ENCODE measurements at places on chromosomes 11 and 22. TPM values are rescaled to one million over a fixed set of nuclear protein-coding genes. Genes with fewer than 3 reads are reported as not detected.

DNA sequence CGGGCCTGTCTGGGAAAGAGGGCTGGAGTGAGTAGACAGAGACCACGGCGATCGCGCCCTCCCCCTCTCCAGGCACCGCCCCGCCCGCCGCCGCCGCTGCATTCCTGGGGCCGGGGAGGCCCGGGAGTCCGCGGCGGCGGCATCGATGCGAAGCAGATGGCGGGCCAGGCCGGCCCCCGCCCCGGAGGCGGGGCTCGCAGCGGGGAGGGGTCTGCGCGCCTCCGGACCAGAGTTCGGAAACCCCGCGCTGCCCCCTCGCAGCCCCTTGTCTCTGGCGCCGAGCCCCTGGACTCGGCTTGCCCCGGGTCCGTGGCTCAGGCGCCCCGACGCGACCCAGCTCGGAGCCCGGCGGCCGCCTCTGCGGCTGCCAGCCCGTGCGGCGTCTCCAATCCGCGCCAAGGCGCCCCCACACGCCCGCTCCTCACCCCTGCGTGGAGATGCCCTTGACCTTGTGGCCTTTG, 1.3 kb downstream of the SCARF2 start:
- no peak for DNase-seq

GAL3ST3 gene
- not detected for total RNA-seq

DNA sequence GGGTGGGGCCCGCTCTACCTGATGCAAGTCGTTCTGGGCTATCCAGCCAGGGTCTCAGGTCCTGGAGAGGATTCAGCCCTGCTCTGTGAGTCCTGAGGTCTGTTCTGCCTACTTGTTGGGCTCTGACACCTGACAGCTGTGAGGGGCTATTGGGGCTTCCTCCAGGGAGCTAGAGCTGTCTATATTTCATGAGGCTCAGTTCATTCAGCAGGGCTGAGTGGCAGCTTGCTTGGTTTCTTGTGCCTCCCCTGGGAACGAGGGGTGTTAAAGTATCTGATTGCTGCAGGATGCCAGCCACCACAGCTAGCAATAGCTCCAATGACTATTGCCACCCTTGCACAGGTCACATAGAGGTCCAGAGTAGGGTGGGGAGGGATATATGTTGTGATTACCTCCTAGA, 26.7 kb downstream of the INSC start:
- no peak for DNase-seq

- DNase-seq = no peak
These were observed 2.9 kb downstream of the LIF start for GRCh38 chr22:30243661-30244060.

DNA sequence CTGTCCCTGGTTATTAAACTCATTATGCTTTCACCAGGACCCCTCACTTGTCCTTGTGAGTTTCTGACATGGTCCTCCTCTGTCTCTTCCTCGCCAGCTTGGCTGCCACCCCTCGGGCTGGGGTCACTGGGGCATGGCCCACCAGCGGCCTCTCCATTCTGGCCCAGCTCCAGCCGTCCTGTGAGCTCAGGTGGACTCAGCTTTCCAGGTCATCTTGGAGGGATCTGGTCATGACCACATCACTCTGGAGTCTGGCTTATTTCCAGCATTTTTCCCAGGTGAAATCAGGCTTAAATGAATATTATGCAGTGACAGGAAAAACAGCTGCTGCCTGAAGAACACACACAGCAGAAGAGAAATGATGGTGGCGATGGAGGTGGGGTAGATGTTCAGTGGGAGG, 224.5 kb downstream of the ADAMTS15 start:
- DNase-seq = no peak

GRCh38 chr22:22576244-22576988, 17.4 kb upstream of the PRAME start:
- DNase-seq = peak; percentile 54

GRCh38 chr11:130781931-130782330, 134.3 kb downstream of the SNX19 start:
- peak; percentile 66 for DNase-seq

FAM83F gene
- total RNA-seq = 0.03 TPM

DNA sequence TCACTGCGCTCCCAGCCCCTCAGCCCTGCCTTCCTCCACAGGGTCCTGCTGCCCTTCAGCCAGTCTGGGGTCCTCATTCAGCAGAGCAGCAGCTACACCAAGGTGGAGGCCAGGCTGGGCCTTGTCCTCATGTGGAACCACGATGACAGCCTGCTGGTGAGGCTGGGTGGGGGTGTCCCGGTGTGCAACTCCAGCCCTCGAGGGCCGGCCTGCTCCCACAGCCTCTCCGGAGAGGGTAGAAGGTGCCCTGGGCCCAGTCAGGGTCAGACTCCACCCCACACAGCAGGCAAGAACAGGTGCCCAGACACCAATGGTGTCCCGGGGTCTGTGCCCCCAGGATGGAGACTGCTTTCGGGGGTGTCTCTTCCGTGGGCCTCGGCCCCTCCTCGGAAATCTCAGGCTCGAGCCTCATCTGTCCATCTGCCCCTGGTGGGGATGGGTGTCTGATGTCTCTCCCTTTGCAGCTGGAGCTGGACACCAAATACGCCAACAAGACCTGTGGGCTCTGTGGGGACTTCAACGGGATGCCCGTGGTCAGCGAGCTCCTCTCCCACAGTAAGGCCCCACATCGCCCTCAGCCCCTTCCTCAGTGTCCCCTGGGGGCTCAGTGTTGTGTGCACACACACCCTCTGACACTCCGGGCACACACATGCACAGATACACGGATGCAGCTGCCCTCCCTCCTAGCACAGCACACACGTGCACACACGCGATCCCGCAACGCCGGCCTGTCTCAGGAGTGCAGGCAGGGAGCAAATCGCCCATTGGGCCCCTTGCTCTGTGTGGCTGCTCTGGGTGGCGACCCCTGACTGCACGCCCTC, 4.9 kb downstream of the MUC5AC start:
- no peak for DNase-seq

GRCh38 chr11:77411137-77411707, 62.7 kb downstream of the PAK1 start:
- DNase-seq = peak; percentile 17

VSIG10L2 gene
- total RNA-seq = not detected

DNA sequence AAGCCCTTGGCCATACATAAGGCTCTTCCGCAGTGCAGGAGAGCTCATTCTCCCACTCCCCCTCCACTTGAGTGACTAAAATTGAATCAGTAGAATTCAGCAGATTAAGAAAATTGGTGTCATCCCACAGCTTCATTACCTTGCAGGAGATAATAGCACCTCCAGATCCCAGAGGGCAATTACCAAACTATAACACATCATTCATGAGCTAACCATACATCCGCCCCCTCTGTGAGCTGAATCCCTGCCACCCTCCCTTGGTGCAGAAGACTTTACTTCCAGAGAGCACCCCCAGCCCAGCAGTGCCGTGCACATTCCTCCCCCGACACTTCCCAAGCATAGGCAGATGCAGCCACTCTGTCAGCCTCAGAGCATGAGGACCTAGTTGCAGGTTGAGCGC, 496.5 kb upstream of the B3GAT1 start:
- DNase-seq = no peak

DNA sequence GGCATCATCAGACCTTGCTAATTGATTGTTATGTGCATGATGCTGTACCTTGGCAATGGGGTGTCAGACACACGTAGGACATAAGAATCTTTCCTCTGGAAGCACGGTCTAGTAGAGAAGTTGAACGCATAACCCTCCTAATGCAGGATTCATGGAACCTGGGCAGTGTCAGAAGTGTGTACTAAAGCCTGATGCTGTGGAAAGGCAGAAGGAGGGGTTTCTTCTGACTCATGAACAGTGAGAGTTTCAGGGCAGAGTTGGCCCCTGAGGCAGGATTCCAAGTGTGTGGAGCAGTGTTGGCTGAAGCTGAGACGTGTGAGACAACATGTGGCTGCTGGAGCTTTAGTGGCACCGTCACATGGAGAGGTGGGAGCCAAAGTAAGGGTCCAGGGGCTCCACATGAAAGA, 3.5 kb downstream of the PANX1 start:
- DNase-seq = peak; percentile 62

MB gene
- not detected for total RNA-seq

- no peak for DNase-seq
These were observed 315.8 kb downstream of the BLID start for GRCh38 chr11:121800240-121800639.

DNA sequence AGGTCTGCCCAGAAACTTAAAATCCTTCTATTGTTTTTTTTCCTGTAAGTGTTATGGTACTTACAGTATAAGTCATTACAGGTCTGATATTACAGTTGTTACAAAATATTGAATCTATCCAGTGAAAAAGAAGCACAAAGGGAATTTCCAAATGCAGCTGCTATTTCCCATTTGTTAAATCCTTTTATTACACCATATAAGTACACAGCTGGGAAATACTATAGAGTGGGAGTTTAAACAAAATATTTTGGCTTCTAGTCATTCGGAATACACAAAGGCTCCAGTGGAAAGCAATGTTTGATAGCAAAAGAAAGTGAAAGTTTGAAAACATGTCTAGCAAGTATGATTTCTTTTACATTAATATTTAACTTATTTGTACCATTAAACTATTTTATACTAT, 18.0 kb downstream of the SOX6 start:
- DNase-seq = no peak

DNA sequence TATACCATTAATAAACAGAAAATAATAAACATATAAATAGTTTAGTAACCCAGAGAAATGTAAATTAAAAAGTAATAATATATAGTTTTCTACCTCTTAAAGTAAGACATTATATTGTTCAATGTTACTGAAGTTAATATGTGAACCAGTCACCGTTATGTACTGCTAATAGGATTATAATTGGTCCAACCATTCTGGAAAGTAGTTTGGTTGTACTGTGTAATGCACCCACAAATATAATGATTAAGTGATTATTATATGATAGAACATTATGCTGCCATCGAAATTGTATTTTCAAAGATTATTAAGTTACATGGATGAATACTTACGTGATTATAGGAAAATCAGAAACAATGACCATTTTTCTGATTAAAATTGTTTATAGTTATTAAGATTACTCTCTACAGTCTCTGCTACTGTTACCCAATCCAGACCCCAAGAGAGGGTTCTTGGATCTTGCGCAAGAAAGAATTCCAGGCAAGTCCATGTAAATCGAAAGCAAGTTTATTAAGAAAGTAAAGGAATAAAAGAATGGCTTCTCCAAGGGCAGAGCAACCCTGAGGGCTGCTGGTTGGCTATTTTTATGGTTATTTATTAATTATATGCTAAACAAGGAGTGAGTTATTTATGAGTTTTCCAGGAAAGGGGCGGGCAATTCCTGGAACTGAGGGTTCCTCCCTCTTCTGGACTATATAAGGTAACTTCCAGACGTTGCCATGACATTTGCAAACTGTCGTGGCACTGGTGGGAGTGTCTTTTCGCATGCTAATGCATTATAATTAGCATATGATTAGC, 50.1 kb downstream of the ACER3 start:
- no peak for DNase-seq

DNA sequence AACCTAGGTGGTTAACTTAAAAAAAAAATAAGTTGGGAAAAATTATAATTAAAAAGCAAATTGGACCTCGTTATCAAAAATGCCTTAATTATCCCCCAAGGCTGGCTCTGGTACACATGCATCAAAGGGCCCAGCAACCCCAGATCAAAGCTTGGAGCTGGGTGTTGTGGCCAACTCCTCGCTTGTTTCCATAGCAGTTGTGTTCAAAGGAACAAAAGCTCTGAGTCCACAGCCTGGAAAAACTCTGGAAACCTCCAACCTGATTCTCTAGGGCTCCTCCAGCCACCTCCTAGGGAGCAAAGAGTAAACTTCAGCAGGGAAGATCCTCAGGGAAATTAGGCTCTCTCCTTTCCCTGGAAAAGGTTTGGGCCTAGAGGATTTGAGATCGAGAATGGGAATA, 149.4 kb downstream of the NXPE2 start:
- no peak for DNase-seq

ANAPC15 gene
- 81.5 TPM for total RNA-seq

DNA sequence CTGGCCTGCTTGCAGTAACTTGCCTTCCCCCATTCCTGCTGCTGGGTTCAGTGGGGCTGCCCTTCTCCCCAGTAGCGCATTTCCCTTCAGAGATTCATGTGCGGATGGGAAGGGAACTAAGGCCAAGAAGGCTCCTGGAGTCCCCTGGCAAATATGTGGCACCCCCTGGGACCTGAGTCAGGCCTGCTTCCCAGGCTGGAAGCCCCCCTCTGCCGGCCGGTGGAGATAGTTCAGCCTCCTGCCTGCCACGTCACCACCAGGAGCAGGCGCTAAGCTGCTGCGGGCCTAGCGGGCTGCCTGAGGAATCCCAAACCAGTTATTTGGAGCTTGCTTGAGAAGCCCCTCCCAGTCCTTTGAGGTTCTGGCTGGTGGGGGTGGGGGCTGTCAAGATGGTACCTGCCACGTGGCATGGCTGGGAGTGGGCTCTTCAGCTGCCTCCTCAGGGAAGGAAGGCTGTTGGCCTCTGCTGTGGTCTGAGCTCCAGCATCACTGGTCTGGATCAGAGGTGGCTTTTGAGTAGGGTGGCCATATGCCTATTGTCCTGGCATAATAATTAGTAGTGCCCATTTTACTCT, 2.0 kb downstream of the SERPINH1 start:
- peak; percentile 86 for DNase-seq

SAA2 gene
- total RNA-seq = not detected

DNA sequence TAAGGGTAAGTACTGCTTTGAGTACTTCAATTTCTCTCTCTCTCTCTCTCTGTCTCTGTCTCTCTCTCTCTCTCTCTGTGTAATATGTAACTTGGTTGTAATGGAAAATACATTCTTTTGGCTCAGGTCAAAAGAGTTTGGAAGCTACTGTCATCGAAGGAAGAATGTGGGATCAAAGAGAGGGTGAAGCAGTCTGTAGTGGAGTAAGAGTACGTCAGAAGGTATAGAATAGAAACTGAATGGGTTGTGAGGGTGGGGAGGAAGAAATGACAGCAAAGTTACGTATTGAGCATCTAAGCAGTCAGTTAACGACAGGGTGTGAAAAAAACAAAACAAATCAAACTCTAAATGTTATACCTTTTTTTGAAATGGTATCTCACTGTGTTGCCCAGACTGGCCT, 10.0 kb downstream of the NCAM1 start:
- DNase-seq = no peak

- DNase-seq = peak; percentile 58
These were observed 1.5 kb downstream of the SLC35F2 start for GRCh38 chr11:107856981-107857517.

DNA sequence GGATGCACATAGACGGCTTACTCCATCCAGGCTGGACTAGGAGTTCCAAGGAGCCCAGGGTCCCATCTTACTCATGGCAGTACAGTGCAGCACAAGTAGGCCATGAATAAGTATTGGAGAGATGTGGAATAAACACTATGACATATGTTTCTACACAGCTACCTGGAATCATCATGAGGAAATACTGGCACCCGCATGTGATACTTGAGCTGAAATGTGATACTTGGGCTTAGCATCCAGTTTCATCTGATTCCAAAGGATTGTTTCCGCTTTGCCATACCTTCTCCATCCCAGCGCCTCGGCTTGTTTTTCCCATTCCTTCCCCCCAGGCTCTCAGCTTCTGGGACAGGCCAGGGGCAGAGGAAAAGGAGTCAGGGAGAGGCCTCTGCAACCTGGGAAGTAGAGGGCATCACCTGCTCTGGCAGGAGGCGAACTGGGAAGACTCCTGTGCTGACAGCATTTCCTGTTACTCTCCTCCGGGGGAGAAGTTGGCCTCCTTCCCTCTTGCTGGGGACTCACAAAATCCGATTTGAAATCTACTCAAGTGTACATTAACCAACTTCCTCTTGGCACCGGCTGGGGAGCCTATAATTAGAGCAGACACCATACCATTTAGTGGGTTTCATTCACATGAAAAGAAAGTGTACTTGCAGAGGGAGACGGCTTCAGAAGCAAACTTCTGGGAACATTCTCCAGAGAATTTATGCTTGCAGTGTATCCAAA, 187.8 kb downstream of the MIAT start:
- DNase-seq = no peak

OR4D5 gene
- not detected for total RNA-seq

KRTAP5-2 gene
- total RNA-seq = not detected
